SHP77 (cell line): ENCODE measurements at places on chromosomes 4 and X.

DNA sequence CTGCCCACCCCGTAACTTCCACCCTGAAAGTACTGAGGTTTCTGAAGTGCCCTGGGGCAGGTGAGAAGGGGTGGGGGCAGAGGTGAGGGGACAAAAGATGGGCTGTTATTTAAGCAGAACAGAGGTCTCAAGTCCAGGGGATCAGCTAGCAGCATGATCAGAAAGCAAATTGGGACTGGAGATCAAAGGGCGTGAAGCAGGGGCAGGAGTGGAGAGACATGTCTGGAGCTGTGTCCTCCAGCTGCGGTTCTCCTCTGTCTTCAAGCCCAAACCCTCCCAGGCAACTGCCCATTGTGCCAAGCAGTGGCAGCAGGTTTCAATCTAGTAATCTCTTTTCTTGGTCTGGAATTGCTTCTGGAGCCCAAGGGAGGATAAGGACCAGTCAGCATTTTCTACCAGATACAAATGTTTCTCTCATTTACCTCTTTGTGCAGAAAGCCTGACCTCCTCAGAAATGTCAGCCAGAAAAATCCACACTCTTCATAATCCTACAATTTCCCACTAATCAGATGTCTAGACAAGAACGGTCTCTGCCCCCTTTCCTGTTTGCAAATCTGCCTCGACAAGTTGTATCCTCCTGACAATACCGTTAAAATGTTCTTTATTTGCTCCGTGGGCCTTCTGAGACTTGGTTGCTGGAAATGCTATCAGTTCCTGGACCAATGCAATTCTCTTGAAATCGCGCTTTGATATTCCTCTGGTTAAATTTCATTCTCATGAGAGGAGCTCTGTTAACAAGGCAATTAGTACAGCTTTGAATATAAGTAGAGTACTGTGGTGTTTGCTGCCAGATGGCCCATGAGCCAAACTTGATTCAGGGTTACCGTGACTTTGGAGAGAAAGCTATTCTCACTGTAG, 23.2 kb upstream of the RASL11B start:
- no peak for DNase-seq

DNA sequence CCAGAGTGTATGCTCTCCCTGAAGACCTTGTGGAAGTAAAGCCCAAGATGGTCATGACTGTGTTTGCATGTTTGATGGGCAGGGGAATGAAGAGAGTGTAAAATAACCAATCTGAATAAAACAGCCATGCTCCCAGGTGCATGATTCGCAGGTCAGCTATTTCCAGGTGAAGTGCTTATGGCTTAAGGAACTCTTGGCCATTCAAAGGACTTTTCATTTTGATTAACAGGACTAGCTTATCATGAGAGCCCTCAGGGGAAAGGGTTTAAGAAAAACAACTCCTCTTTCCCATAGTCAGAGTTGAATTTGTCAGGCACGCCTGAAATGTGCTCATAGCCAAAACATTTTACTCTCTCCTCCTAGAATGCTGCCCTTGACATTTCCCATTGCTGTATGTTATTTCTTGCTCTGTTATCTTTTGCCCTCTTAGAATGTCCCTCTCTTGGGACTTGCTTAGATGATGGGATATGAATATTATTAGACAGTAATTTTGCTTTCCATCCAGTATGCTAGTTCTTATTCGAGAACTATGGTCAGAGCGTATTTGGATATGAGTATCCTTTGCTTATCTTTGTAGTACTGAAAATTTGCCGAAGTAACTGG, 88.6 kb downstream of the PLS3 start:
- DNase-seq: no peak

GRCh38 chr4:72843466-72843865, 226.1 kb downstream of the COX18 start:
- DNase-seq: no peak

- DNase-seq: no peak
These were observed 219.1 kb downstream of the ZNF674 start for GRCh38 chrX:46326161-46326560.
